Activated naive CD4-positive, alpha-beta T cell (primary cell): ENCODE measurements at places on chromosomes 12 and 14.

DNA sequence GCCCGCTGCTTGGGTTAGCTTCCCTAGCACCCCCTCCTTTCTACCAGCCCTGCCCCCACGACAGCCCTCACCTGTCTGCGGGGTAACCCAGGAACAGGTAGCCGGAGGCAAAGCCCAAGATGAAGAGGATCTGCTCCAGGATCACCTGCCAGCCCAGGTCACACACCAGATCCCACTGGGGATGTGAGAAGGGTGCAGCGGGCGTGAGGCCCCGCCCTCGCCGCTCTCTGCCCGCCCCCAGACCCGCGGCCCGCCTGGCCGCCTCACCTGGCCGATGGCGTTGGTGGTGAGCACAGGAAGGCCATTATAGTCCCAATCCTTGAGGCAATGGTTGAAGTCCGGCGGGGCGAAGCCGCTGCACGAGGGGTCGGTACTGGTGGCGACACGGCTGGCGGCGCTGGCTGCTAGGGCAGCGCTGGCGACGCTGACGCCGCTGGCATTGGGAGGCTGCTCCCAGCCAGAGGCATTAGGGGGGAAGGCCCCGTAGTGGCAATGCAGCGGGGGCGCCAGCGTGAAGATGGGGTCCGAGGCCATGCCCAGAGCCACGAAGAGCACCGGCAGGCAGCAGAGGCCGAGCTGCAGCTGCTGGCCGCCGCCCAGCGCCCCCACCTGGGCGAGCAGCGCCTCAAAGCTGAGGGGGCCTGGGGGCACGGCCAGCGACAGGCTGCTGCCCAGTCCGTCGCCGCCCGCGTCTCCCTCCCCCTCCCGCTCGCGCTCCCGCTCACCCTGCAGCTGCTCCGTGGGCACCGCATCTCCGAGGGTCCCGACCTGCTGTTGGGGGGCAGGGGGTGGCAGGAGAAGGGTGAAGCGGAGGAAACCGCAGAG is 794 bp downstream of the SLC22A17 start:
- DNase-seq: peak; percentile 5

DNA sequence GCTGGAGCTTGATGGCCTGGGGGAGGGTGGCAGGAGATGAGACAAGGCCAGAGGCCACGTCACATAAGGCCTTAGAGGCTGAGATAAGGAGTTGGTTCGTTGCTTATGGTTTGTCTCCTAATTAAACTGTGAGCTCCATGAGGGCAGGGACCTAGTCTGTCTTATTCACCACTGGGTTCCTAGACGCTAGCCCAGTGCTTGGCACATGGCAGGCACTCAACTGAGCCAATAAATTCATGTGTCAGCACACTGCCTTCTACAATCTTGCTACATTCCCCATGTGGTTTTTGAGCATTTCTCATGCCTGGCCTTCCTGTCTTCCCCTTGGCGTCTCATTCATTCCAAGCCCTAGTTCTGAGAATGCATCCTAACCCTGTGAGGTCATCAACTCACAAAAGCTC is 92.5 kb upstream of the MED13L start:
- no peak for DNase-seq

- DNase-seq: no peak
Measured at GRCh38 chr14:74954947-74955228, 509 bp downstream of the PGF start.

- DNase-seq: no peak
Measured at GRCh38 chr12:34291001-34291400, 268.7 kb downstream of the ALG10 start.

- no peak for DNase-seq
Measured at GRCh38 chr12:109588461-109589239, 15.1 kb downstream of the MVK start.

- DNase-seq: peak; percentile 37
Measured at GRCh38 chr12:6953442-6954315, 2.5 kb downstream of the PTPN6 start.

DNA sequence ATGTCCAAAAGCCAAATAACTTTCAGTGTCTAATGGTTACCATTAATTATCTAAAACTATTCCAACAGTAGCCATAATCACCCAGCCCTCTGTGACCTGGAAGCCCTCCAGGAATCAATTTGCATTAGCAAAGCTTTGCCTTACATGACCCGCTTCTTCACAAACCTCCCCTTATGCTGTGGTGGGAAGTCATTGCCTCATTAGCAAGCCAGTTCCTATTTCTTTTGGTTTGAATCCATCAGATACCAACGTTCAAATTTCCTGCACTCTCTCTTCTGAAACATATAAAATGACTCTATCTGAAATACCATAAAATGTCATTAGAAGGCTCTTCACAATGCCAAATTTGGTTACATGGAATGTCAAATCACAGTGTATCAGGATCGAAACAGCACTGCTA is 268.3 kb upstream of the PRKD1 start:
- DNase-seq: no peak

- DNase-seq: no peak
Measured at GRCh38 chr12:53381731-53382630, 2.0 kb downstream of the SP1 start.

DNA sequence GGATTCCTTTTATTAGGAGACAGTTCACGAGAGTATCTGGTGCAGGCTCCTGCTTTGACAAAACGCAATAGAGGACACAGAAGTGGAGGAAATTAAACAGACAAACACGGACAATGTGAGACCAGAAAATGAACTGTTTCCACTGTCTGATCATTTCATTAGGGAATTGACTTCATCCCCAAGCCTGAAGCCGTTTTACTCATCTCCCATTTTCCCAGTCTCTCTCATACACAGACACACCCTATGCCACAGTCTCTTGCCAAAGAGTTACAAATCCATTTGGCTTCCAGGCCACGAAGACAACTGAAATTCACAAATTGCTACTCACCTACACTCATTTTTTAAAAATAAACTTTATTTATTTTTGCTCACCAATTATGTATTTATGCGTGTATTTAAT is 1087.8 kb upstream of the TMEM132C start:
- DNase-seq: no peak

- DNase-seq: no peak
Measured at GRCh38 chr14:84036840-84037239, 1493.1 kb upstream of the FLRT2 start.

DNA sequence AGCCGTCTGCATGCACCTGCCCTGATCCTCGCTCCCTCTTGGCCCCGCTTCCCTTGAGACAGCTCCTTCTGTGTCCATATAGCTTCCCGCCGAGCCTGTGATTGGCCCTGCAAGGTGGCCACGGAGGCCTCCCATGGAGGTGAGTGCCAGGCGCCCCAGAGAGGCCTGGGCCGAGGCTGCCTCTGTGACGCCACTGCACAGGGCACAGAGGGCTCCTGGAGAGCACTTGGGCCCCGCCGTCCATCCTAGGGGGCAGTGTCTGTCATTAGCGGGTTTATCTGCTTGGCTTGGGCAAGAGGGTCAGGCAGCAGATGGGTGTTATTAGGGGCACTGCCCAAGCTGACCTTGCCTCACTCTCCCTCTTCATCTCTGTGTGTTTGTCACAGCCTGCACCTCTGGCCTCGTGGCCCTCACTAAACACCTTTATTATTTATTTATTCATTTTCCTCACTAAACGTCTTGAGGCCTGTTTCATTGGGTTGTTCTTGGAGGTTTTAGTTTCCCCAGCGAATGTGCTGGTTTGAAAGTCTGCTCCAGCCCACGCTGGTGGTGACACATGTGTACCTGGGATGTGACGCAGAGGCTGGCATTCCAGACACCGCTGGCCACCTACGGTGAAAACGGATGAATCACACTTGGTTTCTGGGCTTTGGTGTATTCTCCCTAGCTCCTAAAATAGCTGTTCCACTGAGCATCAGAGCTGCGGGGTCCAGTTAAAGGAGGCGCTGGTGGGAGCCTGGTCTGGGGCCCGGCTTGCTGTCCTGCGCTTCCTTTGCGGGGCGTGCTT is 5.9 kb downstream of the ZFYVE21 start:
- no peak for DNase-seq

DNA sequence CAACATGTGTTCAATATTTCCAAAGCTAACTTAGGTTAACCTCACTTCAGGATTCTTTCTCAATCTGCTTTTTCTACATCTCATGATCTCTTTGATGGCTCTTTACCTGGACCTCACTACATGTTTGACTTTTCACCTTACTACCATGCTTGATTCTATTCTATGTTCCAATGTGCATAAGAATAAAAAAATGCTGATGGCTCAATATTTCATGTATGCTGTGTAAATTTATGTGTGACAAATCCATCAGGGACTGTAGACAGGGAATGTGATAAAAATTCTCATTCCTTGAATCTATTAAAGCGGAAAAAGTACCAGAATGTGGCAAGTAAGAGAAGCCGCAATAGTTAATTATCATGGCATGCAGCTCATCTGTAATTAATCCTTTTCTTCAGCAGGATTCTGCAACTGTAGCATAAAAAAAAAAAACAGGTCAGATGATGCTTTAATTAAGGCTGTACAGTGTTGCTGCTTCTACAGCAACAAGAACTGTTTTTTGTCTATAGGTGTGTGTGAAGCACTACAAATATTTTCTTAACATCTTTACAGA is 276.9 kb upstream of the PRKD1 start:
- DNase-seq: no peak

DNA sequence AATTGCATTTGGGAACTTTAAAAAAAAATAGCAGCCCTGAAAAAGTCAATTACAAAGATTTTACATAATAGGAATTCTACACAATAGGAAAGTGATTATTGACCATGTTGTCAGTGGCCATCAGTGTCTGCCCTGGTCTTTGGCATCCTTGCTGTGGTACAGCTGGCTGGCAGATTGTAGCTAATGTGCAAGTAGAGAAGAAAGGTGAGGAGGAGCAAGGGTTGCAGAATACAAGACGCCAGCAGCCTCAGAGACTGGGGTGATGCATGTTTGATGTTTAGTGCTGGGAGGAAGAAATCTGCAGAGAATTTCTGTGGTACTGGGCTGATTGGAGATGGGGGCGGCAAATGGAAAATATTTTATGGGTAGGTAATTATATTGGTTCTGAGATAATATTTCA is 322.9 kb downstream of the TMEM117 start:
- no peak for DNase-seq

DNA sequence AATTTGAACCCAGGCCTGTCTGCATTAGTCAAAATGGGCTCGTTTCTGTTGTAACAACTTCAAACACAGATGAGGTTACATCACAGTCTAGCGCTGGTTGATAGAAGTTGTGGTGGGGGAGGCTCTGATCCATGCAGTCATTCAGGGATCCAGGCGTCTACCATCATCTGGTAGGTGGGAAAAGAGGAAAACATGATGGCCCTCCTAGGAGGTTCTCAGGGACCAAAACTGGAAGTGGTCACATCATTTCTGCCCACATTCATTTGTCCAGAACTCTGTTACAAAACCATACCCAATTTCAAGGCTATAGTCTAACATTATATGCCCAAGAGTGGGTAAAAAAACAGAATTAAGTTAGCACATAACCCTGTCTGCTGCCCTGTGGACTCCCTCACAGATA is 135.1 kb downstream of the PHETA1 start:
- no peak for DNase-seq

DNA sequence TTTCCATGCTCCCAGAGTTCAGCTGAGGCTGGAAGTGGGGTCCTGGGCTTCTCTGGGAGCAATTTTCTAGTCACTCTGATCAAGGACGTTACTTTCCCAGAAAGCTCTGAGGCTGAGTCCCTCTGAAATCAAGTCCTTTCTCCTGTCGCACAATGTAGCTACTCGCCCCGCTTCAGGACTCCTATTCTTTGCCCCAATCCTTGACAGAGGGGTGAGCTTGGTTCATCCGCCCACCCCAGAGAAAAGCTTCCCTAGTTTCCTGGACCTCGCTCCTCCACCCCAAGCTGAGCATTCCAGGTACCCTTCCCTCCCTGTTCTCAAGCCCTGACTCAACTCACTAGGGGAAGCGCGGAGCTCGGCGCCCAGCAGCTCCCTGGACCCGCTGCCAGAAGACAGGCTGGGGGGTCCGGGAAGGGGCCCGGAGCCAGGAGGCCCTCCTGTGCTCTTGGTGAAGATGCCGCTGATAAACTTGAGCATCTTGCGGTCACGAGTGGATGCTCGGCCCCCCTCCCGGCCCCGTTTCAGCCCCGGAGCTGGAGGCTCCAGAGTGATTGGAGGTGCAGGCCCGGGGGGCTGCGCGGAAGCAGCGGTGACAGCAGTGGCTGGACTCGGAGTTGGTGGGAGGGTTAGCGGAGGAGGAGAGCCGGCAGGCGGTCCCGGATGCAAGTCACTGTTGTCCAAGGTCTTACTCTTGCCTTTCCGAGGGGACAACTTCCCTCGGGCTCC is 1.6 kb downstream of the AGAP2 start:
- DNase-seq: no peak

DNA sequence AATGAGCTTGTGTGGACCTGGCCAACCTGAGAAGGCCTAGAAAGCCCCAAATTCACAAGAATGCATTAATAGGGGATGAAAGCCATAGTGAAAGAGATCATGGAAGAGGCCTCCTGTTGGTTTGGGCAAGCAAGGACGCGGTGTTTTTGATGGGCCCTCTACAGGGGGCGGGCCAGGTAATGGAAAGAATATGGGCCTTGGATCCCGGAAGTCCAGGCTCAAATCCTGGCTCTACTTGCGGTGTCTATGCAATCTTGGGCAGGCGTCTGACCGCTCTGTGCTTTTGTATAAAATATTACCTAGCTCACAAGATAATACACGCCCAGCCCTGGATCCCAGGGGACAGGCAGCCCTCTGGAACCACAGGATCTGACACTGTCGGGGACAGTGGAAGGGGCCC is 41.1 kb upstream of the CLMN start:
- no peak for DNase-seq

DNA sequence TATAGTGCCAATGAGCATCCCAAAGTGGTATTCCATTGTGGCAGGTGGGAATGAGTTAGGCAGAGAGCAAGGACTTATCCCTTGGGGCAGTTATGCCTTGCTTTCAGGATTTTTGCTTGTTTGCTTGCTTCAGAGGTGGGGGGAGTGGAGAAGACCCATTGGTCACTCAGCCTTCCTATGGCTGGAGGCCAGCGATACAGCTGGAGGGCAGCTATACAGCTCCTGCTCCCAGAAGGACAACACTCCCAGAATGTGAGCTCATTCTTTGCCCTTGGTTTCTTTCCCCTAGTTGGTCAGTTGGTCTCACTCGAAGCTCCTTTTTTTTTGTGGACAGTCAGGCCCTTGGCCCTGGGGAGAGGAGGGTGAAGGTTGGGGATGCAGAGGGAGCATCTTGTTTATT is 14.5 kb downstream of the KRT83 start:
- DNase-seq: no peak

GRCh38 chr12:21818627-21819026 is 44.1 kb upstream of the KCNJ8 start:
- DNase-seq: no peak

- no peak for DNase-seq
Measured at GRCh38 chr12:116159175-116159574, 118.3 kb downstream of the MED13L start.

DNA sequence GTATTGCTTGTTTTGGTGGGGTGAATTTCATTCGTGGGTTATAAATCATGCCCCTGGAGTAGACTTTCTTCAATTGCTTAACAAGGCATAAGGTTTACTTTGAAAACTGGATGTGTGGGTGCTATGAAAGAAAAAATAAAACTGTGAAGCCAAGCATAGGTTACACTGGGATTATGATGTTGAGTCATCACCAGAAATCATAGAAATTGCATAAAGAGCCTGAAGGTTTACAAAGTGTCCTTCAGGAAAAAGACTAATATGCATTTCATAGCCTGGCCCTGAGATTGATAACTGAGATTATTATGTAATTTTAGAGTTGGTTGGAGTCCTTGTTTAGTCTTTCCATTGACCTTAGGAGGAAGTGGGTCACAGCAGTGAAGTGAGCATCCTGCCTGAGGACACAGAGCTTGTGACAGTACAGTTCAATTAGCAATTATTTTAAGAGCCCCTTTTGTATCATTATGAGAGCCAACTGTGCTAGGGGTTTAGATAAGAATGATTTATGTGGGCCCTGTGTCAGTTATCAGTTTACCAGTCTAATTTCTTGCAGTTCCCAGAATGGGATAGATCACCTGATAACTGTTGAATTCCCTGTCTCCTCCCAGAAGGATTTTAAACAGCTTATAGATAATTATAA is 13.6 kb downstream of the LRRK2 start:
- DNase-seq: no peak
